ENCODE measurements at places on chromosomes 12 and 14. TPM values are rescaled to one million over a fixed set of nuclear protein-coding genes. Genes with fewer than 3 reads are reported as not detected.

Gene SERPINA3
- total RNA-seq, result not detected

Gene CMKLR1
- 1.0 TPM for total RNA-seq

Gene PAN2
- total RNA-seq, result 115 TPM

Gene HVCN1
- total RNA-seq, result 21.0 TPM

Gene RTL1
- total RNA-seq, result not detected

DNA sequence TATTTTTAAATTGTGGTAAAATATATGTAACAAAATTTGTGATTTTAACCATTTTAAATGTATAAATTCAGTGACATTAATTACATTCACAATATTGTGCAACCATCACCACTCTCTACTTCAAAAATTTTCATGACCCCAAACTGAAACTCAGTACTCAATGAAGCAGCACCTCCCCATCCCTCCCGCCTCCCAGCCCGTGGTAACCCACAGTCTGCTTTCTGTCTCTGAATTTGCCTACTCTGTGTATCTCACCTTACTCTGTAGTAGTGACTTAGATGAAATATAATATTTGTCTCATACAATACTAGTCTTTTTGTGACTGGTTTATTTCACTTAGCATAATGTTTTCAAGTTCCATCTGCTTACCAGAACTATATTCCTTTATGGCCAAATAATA is 36.2 kb downstream of the EML1 start:
- H3K4me1 ChIP-seq, result no peaks in the 10 kb centered on the region
- H3K4me3 ChIP-seq, result no peak overlapping the region
- H3K27ac ChIP-seq, result no peak overlapping the region
- DNase-seq, result no peak

Gene NEUROD4
- not detected for total RNA-seq

- H3K27ac ChIP-seq, result no peak overlapping the region
- no peak for DNase-seq
- H3K4me3 ChIP-seq, result no peak overlapping the region
These were observed 33.3 kb upstream of the C12orf50 start for GRCh38 chr12:88062474-88062873.

- H3K27me3 ChIP-seq, result peaks cover 6% of the 10 kb centered on the region
- no peak overlapping the region for H3K27ac ChIP-seq
- H3K4me1 ChIP-seq, result peaks cover 16% of the 10 kb centered on the region
- no peaks in the 10 kb centered on the region for H3K36me3 ChIP-seq
- DNase-seq, result no peak
These were observed 9.2 kb upstream of the INF2 start for GRCh38 chr14:104680056-104680805.

Measured in activated naive CD8-positive, alpha-beta T cell treated with anti-CD3 and anti-CD28 coated beads, Interleukin-2, amount 10 ng/mL, durations not matched to agents 7 days and 5 days (primary cell).